ENCODE measurements at places on chromosomes 3 and 15.

- no peak for DNase-seq
Measured at GRCh38 chr3:179244878-179245277, 6.0 kb downstream of the KCNMB3 start.

DNA sequence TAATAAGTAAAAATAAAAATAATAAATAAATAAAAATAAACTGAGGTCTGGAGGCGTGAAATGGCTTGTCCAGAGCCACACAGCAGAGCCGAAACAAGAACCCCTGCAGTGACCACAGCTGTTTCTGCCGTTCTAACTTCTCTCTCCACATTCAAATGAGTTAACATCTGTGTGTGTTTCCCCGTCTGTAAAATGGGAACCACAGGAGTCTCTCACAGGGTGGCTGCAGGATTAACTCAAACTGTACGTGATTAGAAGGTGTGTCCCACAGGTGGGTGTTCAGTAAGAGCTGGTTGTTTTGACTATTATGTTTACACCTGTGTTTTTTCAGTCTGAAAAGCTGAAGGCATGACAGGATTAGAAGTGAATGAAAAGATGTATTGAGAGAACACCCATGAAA, 27.0 kb upstream of the MUC4 start:
- no peak for DNase-seq

- DNase-seq, result no peak
Measured at GRCh38 chr3:117101697-117102096, 392.1 kb downstream of the TUSC7 start.

DNA sequence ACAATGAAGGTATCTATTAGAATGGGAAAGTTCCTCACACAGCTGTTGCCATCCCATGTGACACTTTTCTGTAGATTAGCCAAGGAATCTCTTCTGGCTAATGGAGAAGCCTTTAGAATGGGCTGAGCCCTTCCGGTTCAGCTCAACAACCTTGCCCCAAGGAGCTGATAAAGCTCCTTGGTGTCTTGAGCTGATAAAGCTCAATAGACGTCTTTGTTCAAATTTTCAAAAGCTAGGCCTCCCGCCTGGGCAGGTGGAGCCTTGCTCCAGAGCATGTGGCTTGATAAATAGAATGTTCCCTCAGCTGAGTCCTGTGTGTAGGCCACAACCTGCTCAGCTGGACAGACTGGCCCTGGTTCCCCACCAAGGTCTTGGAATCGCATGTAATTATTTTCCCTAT, 7.2 kb upstream of the BNIP2 start:
- DNase-seq, result no peak

DNA sequence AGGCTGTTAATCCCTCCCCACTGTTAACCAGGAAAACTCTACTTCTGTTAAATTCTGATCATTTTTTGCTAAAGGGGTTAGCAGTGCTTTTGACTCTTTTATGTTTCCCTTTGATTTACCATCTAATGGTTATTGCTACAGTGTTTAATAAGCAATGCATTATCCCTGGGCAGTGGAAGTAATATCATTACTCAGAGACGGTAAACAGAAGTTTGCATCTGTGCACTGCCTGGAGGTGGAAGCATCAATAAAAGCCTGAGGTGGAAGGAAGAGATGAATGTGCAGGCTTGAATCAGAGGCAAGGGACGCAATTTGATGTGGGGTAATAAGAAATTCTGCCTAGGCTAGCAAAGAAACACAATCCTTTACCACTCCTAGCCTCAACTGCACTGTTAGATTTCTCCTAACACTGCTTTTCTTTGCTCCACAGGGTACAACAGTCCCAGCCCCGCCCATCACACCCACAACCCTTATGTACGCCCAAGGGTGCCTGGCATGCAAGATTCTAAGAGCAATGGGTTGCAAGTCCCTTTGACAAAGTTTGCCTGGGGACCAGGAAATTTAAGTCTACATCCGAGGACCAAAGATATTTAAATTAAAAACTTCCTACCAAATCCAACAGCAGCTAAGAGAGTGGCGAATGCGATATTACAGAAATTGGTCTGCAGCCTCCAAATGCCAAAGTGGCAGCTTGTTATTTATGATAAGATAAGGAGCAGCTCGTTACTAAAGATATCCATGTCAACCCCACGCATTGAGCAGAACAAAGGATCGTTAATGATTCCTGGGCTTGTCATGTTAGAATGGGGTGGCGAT, 261.4 kb downstream of the FHIT start:
- no peak for DNase-seq

DNA sequence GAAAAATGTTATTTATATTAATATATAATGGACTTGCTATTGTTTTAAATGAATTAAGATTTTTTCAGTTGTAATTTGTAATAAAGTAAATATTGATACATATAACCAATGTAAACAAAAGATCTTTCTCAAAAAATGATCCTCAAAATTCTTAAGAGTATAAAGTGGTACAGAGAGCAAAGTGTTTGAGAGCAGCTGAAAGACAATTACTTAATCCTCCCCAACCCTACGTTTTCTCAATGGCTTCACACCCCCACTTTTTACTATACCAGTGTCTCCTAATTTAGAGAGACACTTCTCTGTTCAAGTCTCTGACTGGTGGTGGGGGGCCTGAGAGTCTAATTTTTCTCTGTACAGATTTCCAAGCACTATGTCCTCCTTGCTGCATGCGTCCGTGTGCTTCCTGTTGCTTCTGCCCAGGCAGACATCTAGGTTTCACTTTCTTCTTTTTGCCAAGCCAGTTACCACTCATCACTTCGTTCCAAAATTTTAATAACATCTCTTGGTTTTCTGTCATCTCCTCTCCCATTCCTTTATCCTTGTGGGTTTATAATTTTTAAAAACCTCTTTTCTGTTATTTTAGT, 276.3 kb upstream of the DNAJC19 start:
- DNase-seq, result no peak

DNA sequence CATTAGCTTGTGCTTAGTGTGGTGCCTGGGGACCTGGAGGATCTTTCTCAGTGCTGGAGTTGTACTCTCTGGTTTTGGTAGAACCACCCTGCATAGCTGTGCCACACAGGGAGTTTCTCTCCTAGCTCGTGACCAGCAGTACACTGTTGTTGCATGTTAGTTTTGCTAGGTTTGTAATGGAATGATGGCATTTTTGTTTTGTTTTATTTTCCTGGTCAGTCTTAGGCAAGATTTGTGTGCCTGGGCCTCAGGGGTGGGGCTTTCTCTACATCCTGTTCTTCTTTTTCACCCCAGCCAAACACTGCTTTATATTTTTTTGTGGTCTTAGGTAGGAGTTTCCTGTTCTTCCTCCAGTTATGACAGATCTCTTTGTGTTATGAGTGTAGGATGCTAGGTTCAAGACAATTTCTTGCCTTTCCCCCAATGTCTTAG, 534.5 kb upstream of the KCNMB2 start:
- DNase-seq, result no peak
